H1 (cell line): ENCODE measurements at places on chromosomes 1 and 21. TPM values are rescaled to one million over a fixed set of nuclear protein-coding genes. Genes with fewer than 3 reads are reported as not detected.

GRCh38 chr1:113663165-113663951 is 95.9 kb downstream of the PHTF1 start:
- DNase-seq, result no peak
- H3K4me3 ChIP-seq, result no peak overlapping the region
- H3K36me3 ChIP-seq, result no peaks in the 10 kb centered on the region
- no peak overlapping the region for H3K27ac ChIP-seq
- H3K4me1 ChIP-seq, result no peaks in the 10 kb centered on the region

GRCh38 chr1:23103001-23103889 is 65.4 kb downstream of the LUZP1 start:
- H3K27me3 ChIP-seq, result no peaks in the 10 kb centered on the region
- no peak for DNase-seq
- peaks cover 9% of the 10 kb centered on the region for H3K36me3 ChIP-seq
- H3K4me3 ChIP-seq, result no peak overlapping the region
- no peaks in the 10 kb centered on the region for H3K4me1 ChIP-seq

DNA sequence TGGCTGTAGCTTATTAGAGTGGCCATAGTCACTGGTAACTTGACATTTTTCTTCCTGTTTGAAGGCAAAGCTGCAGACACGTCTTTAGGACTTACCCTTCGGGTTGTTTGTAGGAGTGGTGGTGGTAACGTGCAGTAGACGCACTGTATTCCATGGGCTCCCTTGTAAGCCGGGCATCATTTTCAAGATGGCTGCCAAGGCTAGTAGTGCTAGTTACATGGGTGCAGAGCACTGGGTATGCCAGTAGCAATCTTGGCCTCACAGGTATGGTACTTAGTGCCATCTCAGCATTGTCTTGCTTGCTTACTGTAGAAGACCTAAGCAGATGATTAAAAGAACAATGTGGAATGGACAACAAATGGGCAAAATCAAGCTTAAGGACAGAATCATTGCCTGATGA is 1.9 kb downstream of the YBX1 start:
- peaks cover 11% of the 10 kb centered on the region for H3K4me1 ChIP-seq
- H3K27me3 ChIP-seq, result no peaks in the 10 kb centered on the region
- H3K4me3 ChIP-seq, result peak overlapping the region; percentile 99; the same call in 1 of the 2 replicates
- peaks cover 20% of the 10 kb centered on the region for H3K36me3 ChIP-seq
- no peak for DNase-seq
- H3K27ac ChIP-seq, result no peak overlapping the region

- no peaks in the 10 kb centered on the region for H3K27me3 ChIP-seq
- no peaks in the 10 kb centered on the region for H3K4me1 ChIP-seq
- no peaks in the 10 kb centered on the region for H3K36me3 ChIP-seq
- no peak for DNase-seq
- H3K4me3 ChIP-seq, result no peak overlapping the region
These were observed 337.5 kb downstream of the CHRM3 start for GRCh38 chr1:239723776-239724367.

GRCh38 chr21:32338209-32338921 is 39.7 kb downstream of the MRAP start:
- no peaks in the 10 kb centered on the region for H3K4me1 ChIP-seq
- no peak overlapping the region for H3K27ac ChIP-seq
- peaks cover 16% of the 10 kb centered on the region for H3K36me3 ChIP-seq
- no peak overlapping the region for H3K4me3 ChIP-seq
- no peaks in the 10 kb centered on the region for H3K27me3 ChIP-seq

DNA sequence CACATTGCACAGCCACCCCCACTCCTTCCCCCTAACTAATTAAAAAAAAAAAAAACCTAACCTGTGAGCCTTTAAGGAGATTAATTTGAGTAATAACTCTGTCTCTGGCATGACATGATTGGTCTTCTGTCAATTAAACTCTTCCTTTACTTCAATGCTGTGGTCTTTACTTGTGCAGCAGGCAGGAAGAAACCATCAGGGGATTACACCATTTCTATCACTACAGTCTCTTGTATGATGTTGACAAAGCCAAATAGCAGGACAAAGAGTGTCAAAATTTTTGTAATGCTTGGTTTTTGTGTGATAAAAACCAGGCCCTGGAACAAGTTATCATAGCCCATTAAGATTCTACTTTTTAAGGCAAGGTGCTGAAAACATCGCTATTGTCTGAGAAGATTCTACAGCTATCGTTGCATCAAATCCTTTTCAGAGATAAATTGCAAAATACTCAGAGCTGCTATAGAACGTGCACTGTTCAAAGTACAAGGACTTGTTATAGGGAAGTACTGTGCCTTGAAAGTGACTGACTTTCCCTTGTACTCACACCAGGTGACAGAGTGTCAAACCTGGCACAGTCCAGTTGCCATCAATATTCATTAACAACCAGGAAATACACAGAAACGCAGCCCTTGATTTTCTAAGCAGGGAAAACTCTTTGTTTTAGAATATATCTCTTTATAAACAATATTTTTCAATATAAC is 37.7 kb downstream of the LHX9 start:
- no peaks in the 10 kb centered on the region for H3K36me3 ChIP-seq
- no peaks in the 10 kb centered on the region for H3K4me1 ChIP-seq
- no peak overlapping the region for H3K4me3 ChIP-seq
- no peak overlapping the region for H3K27ac ChIP-seq
- H3K27me3 ChIP-seq, result no peaks in the 10 kb centered on the region

DNA sequence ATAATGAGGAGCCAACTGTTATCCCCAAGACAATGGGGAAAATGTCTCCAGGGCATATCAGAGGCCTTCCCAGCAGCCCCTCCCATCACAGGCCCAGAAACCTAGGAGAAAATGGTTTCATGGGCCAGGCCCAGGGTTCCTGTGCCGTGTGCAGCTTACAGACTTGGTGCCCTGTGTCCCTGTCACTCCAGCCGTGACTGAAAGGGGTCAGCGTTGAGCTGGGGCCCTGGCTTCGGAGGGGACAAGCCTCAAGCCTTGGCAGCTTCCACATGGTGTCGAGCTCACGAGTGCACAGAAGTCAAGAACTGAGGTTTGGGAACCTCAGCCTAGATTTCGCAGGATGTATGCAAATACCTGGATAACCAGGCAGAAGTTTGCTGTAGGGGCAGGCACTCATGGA is 18.1 kb downstream of the SIPA1L2 start:
- DNase-seq, result no peak
- H3K4me3 ChIP-seq, result no peak overlapping the region
- H3K27me3 ChIP-seq, result no peaks in the 10 kb centered on the region
- H3K27ac ChIP-seq, result no peak overlapping the region
- H3K4me1 ChIP-seq, result no peaks in the 10 kb centered on the region; the same call in 1 of the 2 replicates

- no peak overlapping the region for H3K27ac ChIP-seq
- H3K4me3 ChIP-seq, result no peak overlapping the region
- no peak for DNase-seq
These were observed 10.4 kb downstream of the CBR3 start for GRCh38 chr21:36145259-36145658.

DNA sequence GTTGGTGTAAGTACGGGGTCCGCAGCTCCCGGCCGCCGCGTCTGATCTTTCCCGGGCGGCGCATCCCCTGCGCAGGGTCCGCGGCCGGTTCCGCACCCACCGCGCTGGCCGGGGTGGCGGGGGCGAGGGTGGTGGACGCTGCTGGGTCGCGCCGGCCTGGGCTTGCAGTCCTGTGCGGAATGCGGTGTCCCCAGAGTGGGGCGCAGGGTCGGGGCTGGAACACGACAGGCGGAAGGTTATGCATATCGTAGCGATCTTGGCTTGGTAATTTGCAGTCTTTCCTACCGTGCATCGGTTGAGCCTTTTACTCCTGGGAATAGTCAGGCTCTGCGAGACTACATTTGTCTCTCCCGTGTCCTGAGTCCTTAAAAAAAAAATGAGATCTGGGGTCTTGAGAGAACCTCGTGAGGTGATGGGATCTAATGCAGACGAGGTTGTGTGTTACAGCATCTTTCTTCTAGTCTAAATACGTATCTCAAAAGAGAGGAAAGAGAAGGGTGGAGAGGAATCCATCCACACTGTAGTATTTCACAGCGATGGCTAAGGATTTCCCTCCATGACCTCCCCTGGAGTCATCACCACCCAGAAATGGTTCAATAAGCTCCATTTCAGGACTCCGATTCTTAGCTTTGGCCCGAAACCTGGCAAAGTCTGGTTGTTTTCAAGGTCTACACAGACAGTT is 572 bp downstream of the ATP1B1 start:
- peak overlapping the region; percentile 89 for H3K4me3 ChIP-seq

- H3K4me1 ChIP-seq, result no peaks in the 10 kb centered on the region; the same call in 1 of the 2 replicates
- H3K27ac ChIP-seq, result no peak overlapping the region
- H3K4me3 ChIP-seq, result no peak overlapping the region
- peak; percentile 72 for DNase-seq
- no peaks in the 10 kb centered on the region for H3K27me3 ChIP-seq
These were observed 96.4 kb upstream of the BACE2 start for GRCh38 chr21:41071258-41072171.

- no peaks in the 10 kb centered on the region for H3K36me3 ChIP-seq
- H3K27me3 ChIP-seq, result no peaks in the 10 kb centered on the region
- no peak overlapping the region for H3K27ac ChIP-seq
- H3K4me1 ChIP-seq, result no peaks in the 10 kb centered on the region
- no peak for DNase-seq
These were observed 48.5 kb downstream of the LGR6 start for GRCh38 chr1:202242080-202242419.

DNA sequence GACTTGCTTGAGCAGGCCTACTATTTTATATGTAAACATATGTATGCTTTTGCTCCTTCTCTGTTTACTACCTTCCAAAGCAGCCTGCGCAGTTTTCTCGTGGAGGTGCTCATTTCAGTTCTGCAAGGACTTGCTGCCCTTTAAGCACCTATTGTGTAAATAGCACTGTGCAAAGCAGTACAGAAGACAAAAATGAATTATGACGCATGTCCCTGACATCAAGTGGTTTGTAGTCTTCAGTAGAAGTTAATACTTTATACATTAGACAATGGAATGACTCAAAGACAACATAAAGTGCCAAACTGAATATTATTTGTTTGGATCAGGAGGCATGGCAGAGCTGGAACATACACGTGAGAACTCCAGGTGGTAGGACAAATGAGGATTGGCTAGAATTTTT is 611.7 kb downstream of the LMO4 start:
- no peak for DNase-seq
- H3K4me1 ChIP-seq, result peaks cover 4% of the 10 kb centered on the region; the same call in 1 of the 2 replicates
- no peaks in the 10 kb centered on the region for H3K27me3 ChIP-seq
- H3K27ac ChIP-seq, result no peak overlapping the region

DNA sequence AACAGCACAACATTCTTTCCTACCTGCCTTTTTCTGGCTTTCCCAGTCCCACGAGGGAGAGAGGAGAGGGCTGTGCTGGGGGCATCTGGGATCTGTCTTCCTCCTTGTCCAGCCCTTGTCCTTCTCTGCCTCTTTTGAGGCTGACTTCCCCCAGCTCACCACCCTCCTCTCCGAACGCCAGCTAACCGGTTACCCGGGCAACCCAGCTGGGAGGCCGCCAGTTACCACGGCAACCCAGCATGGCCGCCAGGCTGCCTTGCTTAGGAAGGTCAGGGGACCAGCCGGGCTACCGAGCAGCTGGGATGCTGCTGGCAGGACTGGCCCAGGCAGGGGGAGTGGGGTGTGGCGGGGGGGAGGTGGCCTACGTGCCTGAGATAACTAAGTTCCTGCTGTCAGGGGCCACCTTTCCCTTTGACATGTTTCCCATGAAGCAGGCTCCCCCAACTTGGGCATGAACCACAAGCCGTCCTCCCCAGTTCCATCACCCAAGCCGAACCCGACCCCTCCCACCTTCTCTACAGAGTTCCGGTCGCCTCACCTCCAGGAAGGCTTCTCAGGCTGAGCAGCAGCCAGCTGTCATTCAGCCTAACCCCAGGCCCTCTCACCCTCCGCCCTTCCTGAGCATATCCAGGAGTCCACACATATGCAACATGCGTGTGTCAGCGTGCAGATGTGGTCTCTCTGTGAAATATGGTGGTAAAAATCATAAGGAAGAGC is 8.7 kb downstream of the PLEKHA6 start:
- H3K36me3 ChIP-seq, result no peaks in the 10 kb centered on the region
- H3K4me3 ChIP-seq, result peak overlapping the region; percentile 44
- H3K27ac ChIP-seq, result no peak overlapping the region
- no peaks in the 10 kb centered on the region for H3K27me3 ChIP-seq
- H3K4me1 ChIP-seq, result peaks cover 6% of the 10 kb centered on the region

DNA sequence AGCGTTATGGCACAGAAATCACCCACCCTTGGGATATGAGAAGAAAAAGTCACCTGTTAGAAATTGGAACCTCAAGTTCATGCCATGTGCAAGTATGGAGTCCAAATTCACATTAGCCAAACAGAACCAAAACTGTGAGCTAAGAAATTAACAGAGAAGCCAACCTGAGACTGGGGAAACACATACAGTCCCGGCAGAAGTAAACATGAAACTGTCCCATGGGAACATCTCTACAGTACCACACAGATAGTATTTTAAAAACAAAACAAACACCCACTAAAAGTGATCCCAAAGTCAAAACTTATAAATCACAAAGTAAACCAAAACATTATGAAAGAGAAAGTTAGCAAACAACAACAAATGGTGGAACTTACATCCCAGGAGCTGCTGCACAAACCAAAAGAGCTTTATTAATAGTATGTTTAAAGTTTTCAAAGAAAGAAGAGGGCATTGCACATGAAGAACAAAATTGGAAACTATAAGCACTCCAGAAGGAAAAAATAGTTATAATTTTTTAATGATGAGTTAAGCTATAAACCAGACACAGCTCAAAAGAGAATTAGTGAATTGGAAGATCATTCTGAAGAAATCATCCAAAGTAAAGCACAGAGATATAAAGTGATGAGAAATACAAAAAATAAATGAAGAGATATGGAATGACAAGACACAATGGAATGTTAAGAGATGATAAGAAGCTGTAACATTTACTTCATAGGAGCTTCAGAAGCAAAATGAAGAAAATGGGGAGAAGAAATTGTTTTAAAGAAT is 83.5 kb upstream of the COA6 start:
- no peak overlapping the region for H3K27ac ChIP-seq
- H3K4me3 ChIP-seq, result no peak overlapping the region
- H3K27me3 ChIP-seq, result no peaks in the 10 kb centered on the region
- no peak for DNase-seq
- no peaks in the 10 kb centered on the region for H3K4me1 ChIP-seq

- H3K4me3 ChIP-seq, result no peak overlapping the region
- no peaks in the 10 kb centered on the region for H3K4me1 ChIP-seq
- H3K36me3 ChIP-seq, result no peaks in the 10 kb centered on the region
These were observed 183.7 kb upstream of the LYPLAL1 start for GRCh38 chr1:218990019-218990418.

GRCh38 chr1:41526956-41527561 is 42.6 kb upstream of the EDN2 start:
- H3K4me1 ChIP-seq, result no peaks in the 10 kb centered on the region
- no peak overlapping the region for H3K4me3 ChIP-seq
- no peaks in the 10 kb centered on the region for H3K36me3 ChIP-seq
- DNase-seq, result no peak

DNA sequence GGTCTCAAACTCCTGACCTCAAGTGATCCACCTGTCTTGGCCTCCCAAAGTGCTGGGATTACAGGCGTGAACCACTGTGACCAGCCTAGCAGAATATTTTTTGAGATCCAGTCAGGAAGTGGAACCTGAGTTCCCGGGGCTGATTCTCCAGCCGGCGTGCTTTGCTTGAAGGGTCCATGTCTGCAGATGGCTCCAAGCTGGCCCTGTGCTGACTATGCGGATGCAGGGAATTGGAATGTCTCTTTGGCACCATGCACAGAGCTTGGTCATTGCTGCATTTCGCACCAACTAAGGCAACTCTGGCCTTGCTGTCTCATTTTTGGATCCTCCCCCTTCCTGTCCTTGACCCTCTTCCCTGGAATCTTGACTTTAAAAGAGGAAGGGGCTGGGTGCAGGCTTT is 28.1 kb downstream of the ARHGEF10L start:
- no peak for DNase-seq
- H3K36me3 ChIP-seq, result no peaks in the 10 kb centered on the region
- no peak overlapping the region for H3K27ac ChIP-seq
- H3K27me3 ChIP-seq, result no peaks in the 10 kb centered on the region
- H3K4me3 ChIP-seq, result no peak overlapping the region

Gene C1orf226
- 18.8 and 19.5 TPM in 2 replicates for total RNA-seq

Gene TNNI3K
- total RNA-seq, result 0.19 and 0.48 TPM in 2 replicates

Gene E2F2
- total RNA-seq, result 6.1 and 7.0 TPM in 2 replicates

Gene PRAMEF8
- total RNA-seq, result not detected in 2 replicates

Gene TSSK3
- total RNA-seq, result 1.2 and 1.5 TPM in 2 replicates

Gene ERO1B
- total RNA-seq, result 3.5 and 5.6 TPM in 2 replicates

Gene CYP4Z1
- total RNA-seq, result not detected in 2 replicates
